ENCODE measurements at places on chromosomes 4 and X.
A peak's percentile ranks its signal among the peaks of the same experiment; 100 is the strongest.

DNA sequence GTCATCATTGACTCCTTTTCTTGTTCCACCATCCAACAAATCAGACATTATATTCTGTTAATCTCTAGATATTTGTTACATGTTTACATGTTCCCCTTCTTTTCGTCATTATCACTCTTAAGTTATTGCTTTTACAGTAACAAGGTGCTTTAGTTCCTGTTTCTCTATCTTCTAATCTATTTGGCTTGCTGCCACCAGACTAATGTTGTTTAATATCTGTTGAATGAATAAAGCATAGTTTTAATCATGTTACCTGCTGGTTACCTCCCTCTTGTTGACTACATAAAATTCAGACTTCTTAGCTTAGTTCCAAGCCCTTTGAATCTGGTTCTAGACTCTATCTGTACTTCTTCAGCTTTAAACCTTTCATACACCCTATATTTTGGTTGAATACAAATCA, 129.8 kb upstream of the TRIM2 start:
- DNase-seq = no peak

GRCh38 chrX:149908308-149908707, 21.1 kb upstream of the HSFX4 start:
- no peak for DNase-seq

- no peak for DNase-seq
These were observed at the start of gene RAB33B for GRCh38 chr4:139454111-139455045. RAB33B (plus strand) TSS chr4:139454121; CDS start chr4:139454196, 75 bp downstream.

DNA sequence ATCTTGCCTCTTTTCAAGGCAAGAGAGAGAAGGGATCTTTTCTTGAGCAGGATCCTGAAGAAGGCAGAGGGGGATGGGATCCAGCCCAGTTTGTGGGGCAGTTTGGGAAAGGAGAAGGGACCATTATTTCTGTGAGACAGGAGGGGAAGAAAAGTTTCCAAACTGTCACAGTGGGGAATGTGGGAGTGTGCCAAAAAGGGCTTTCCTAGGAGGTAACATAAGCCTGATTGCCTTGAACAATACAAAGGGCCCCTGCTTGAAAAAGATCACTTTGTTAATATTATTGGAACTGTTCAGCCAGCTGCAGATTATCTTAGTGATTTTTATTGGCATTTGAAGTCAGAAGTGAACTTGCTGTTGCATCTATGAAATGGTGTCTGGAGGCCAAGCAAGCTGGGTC, 55.2 kb downstream of the MTM1 start:
- DNase-seq = no peak

GRCh38 chrX:50877310-50877709, 33.2 kb upstream of the BMP15 start:
- DNase-seq = no peak

DNA sequence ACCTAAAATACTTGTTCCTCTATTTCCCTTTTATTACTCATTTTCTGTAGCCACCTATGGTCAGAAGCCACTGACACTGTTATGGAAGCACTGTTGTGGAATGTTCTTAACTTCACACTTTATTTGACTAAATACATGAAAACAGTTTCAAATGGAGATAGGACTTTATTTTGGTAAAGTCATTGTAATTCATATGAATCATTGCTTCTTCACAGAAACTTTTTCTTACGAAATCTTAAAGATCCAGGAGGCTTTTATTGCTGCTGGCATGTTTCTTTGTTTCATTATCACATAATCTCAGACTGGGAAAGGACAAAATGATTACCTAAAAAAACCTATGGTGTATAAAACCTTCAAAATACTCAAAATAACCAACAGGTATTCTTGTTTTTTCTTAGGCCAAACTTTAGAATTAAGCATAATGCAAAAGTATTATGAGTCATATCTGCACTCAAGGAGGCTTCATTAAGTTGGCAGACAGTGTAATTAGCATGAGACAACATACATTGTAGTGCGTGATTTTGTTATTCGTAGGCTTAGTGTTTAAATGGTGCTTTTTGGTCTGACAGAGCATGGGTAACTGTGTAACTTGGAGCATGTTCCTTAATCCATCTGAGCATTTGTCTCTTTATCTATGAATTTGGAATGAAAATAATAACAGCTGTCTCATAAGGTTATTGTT, 58.0 kb downstream of the SH3BGRL start:
- DNase-seq = no peak

- DNase-seq = no peak
These were observed 77.2 kb upstream of the DHRSX start for GRCh38 chrX:2577844-2578466.

DNA sequence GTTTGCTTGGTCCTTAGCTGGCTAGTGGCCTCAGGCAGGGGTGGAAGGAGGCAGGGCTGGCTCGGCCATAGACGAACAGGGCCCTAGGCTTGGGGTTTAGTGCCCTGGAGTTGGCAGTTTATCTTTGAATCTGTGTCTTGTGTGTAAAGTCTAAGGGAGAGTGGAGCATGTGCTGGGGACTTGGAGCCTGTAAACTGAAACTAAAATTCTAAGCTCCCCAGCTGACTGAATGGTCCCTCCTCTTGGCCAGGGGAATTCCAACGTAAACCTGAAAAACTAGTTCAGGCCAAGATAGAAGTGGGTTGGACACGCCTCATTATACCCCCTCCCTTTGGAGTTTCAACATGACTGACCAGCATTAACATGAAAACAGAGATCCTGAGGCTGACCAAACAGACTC, 46.1 kb upstream of the GPR78 start:
- DNase-seq = no peak

GRCh38 chr4:148090503-148091476, 351.4 kb downstream of the NR3C2 start:
- DNase-seq = no peak

- no peak for DNase-seq
These were observed 9.8 kb downstream of the ZIC3 start for GRCh38 chrX:137575596-137576255.

- DNase-seq = no peak
These were observed 1221.1 kb upstream of the ADGRL3 start for GRCh38 chr4:59979061-59979460.

- DNase-seq = no peak
These were observed 138.0 kb upstream of the BOD1L1 start for GRCh38 chr4:13765539-13765938.

DNA sequence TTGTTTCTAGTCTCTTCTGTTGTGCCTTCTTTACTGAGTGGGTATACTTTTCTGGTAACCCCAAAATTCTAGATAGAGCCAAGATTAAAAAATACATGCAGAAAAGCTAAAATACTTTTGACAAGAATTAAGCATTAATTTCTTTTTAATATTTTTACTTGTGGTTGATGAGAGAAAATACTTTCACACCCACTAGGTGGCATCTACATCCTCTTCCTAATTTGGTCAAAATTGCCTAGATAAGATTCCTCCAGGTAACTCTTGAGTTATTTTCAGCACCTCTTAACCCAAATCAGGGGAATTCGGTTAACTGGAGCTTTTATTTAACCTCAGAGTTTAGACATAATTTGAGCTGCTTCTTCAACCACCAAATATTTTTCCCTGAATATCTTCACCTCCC, 28.4 kb upstream of the COX7B2 start:
- peak; percentile 3 for DNase-seq

GRCh38 chrX:50719614-50720013, 94.4 kb downstream of the SHROOM4 start:
- no peak for DNase-seq

DNA sequence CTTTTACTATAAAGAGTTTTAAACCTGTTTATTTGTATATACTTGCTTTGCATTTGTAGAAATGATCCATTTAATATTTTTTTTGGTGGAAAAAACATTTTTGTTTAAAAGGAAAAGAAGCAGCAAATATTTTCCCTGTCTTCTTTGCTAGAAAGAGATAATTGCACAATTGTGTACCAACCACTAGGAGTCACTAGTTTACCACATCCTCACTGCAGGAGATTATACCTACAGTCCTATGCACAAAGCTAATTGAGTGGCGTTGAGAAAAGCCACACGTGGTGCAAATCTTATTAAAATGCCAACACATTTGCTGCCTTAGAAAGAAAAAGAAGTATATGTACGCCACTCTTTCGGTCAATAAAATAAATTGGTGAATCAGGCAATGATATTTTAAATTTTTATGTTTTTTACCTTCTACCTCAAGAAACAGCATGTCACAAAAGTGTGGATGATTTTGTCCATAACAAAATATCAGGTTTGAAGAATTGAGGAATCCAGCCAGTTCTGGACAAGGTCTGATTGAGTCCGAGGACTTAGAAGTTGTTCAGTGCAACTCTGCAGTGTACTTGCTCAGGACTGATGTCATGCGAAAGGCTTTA, 102.9 kb downstream of the GRXCR1 start:
- no peak for DNase-seq

DNA sequence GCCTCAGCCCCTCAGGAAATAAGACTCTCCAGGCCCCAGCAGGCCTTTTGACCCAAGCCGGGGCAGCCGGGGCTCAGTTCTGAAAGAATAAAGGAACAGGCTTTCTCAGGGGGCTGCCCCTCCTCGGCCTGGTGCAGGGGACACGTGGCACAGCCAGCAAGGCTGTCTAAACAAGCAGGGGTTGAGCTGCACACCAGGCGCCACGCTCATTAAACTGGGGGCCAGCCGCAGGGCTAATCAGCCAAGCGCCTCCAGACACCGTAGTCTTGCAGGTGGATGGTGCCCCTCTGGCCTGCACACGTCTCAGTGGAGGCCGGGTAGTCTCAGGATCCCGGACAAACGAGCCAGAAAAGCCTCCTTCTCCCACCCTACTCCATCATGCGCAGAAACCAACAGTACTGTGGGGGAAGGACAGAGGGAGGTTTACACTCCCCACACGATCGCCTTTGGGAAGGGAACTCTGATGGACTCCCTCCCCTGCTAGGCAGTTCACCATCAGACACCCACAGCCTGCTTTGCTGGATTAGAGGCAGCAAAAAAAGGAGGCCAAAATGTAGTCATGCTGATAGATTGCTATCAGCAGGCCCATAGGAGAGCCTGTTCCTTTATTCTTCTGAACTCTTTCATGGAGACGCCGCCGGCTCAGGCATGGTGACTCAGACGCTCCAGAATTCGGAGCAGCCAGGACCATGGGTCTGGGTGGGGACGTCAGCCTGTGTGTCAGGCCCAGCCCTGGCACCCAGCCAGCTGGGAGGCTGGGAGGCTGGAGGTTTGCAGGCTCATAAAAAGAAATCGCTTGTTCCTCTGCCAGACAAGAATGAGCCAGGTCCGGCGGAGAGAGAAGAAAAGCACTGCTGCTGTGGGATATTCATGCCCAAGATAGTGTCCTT, 342.4 kb downstream of the BCOR start:
- no peak for DNase-seq

GRCh38 chr4:30380404-30380998, 339.7 kb upstream of the PCDH7 start:
- DNase-seq = peak; percentile 10

GRCh38 chrX:35829501-35829900, 31.4 kb downstream of the MAGEB16 start:
- no peak for DNase-seq

- DNase-seq = no peak
These were observed 613.6 kb downstream of the DMD start for GRCh38 chrX:32597777-32598176.

- no peak for DNase-seq
These were observed 188.4 kb downstream of the SLC7A11 start for GRCh38 chr4:138053641-138054301.

- DNase-seq = no peak
These were observed 138.8 kb downstream of the TEX11 start for GRCh38 chrX:70769659-70770227.

DNA sequence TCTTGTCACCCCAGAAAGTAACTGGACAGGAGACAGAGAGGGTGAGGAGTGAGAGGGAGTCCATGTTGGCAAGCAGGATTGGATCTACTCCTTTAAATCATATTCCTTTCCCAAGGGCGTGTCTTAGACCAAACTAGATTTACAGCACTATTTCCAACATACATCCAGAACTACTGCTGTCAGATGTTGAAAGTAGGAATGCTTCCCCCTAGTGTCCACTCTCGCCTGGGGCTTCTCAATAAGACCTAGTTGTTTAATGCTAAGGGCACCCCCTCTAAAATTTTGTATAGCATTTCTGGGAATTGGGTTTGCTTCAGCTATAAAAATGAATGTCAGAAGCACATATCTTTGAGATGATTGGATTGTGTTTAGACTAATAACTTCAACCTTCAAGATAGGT, 13.3 kb downstream of the OFD1 start:
- peak; percentile 2 for DNase-seq

DNA sequence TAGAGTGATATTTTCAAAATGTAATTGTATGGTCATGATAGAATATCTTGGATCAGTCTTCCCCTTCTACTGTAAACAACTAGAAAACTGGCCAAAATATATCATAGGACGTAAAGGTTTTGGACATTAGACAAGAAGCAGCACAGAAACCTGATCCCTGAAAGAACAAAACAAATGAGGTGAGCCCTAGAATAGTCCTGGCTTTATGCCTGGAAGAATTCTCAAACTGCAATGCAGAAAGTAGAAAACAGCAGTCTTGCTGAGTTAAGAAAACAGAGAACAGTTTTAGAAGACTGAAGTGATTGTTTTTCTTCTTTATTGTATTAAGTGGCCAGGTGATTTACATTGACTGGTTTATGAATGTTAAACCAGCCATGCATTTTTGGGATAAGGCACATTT, 19.5 kb downstream of the NSUN7 start:
- DNase-seq = no peak

DNA sequence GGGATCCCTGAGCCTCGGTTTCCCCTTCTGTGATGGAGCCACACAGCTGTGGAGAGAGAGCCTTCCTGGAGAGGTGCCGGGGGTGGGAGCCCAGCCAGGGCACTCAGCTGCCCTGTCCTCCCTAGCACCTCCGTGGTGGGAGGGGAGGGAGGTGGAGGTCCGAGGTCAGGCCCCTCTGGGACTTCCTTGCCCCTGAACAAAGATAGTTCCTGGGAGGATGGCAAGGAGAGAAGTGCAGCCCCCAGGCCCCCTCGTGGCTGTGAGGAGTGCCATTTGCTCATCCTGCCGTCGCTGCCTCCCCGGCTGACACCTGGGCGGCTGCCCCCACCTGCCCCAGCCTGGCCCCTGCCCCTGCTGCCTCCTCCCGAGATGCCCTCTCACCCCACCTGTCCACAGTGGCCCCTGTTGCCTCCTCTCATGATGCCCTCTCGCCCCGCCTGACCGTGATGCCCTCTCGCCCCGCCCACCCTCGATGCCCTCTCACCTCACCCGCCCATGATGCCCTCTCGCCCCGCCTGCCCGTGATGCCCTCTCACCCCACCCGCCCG, 12.7 kb downstream of the DOK7 start:
- DNase-seq = no peak

DNA sequence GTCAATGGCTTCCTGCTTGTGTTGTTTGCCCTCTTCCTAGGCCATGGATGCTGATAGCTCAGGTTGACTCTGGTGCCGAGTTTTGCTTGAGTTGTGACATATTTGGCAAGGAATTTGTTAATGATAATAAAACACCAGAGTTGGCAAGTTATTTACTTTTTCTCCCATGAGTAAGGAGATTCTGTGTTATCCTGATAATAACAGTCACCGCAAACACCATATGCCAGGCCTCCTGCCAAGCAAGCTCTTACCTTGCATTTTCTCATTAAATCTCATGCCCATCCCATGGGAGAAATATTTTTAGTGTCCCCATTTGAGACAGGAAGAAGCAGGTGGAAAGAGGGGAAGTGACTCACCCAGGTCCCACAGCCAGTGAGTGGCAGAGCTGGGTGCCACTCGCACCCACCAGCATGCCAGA, 67.4 kb upstream of the CLCN4 start:
- DNase-seq = no peak

Measured in COR-L47 (cell line).